ENCODE measurements at places on chromosomes 7 and 10.

- no peak for DNase-seq
Measured at GRCh38 chr10:99123851-99124250, 111.8 kb downstream of the HPSE2 start.

GRCh38 chr7:105932835-105933477 lies 30.1 kb upstream of the CDHR3 start:
- peak; percentile 87 for DNase-seq

- DNase-seq = no peak
Measured at GRCh38 chr10:12194752-12195271, 879 bp downstream of the NUDT5 start.

DNA sequence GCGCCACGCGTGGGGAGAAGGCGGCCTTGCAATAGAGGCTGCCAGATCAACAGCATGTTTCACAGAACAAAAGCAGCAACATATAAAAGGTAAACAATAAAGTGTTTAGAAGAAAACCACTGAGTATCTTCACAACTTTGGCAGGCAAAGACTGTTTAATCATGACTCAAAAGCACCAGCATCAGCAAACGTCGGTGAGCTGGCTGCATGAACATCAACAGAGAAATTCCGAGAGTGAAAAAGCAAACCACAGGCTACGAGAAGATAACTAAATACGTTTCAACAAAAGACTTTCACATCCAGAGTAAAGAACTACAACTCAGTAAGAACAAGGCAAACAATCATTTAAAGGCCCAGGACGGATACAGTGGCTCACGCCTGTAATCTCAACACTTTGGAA lies 172.0 kb downstream of the MAD1L1 start:
- no peak for DNase-seq

- peak; percentile 96 for DNase-seq
Measured at GRCh38 chr7:65269150-65269856, 104.4 kb upstream of the ZNF92 start.

DNA sequence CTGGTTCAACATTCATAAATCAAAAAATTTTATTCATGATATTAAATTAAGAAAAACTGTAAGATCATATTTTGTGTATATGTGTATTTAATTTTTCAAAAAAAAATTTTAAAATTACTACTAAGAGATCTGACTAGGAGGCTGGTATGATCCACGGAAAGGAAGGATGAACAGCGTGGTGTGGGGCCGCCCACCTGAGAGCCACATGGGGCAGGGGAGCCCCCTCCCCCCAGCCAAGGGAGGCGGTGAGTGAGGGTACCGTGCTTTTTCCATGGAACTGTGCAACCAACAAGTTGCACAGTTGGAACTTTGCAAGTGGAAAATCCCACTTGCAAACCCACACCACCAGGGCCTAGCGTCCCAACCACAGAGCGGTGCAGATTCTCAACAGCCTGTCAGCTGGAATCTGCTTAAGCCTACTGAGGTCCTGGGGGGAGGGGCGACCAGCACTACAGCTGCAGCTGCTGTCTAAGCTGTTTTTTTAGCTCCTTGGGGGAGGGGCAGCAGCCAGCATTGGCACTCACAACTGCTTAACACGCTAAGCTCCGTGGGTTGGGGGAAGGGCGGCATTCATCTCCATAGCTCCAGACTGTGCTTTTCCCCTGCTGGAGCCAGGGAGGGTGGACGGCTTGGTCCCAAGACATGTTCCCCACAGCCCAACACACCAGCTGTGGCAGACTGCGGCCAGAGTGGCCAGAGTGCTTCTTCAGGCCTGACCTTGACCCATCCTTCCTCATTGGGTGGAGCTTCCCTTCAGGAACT lies 94.2 kb upstream of the IGFBP3 start:
- DNase-seq = no peak

- no peak for DNase-seq
Measured at GRCh38 chr10:860519-860918, 71.0 kb downstream of the LARP4B start.

DNA sequence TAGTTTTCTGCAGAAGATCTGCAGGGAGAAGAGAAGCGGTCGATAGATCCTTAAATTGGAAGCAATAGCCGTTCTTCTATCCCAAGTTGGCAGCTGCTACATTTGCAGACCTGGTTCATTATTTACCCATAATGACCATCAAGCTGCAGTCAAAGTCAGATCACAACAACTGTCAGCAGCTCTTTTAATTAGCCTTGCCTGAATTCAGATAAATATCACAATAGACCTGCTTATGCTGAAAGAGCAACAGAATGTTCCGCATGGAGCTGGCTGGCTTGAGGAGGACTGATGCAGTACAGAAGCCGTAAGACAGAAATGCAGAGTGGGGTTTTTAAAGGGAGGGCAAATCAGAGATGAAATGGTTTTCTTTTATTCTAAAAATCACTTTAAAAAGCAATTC lies 109.4 kb downstream of the HIBADH start:
- no peak for DNase-seq

DNA sequence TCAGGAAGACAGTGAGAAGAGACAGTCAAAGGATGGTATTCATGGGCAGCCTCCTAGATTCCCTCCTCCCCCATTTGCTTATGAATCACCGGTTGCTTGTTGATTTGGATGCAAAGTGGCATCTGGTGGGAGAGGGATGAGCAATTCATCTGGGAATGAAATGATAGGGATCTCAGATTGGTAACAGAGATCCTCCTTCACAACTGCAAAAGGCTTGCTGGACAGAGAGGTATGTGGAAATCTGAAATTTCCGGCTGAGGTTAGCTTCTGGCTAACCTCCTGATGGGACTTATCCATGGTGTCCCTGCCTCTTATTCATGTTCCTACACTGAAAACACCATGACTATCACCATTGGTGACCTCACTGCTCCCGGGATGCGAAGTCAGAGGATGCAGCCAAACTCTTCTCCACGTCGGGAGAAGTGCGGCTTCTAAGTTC lies 48.4 kb upstream of the PODXL start:
- no peak for DNase-seq

GRCh38 chr10:8967061-8967460 lies 912.6 kb downstream of the GATA3 start:
- no peak for DNase-seq

- no peak for DNase-seq
Measured at GRCh38 chr10:69640196-69640980, 10.3 kb downstream of the FAM241B start.

DNA sequence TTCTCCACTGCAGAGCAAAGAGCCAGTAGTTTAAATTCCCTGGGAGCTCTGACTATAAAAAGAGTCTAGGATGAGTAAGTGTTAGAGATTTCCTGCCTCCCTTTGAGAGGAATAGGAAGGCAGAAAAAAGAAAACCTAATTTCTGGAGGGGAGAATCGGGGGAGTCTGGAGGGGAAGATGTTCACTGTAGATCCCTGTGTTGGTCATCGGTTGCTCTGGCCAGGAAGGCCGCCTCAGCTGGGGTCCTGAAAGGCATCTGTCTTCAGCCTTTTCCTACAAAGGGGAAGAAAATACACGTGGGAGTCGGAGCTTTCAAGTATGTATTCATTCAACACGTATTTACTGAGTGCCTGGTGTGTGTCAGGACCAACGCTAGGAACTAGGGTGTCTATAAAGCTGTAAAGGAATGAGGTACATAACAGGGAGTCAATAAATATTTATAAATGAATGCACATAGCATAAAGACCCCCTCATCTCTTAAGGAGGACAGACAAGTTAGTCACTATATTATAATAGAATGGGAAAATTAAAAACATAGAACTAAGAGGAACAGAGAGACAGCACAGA lies 101.1 kb downstream of the ICA1 start:
- DNase-seq = no peak

DNA sequence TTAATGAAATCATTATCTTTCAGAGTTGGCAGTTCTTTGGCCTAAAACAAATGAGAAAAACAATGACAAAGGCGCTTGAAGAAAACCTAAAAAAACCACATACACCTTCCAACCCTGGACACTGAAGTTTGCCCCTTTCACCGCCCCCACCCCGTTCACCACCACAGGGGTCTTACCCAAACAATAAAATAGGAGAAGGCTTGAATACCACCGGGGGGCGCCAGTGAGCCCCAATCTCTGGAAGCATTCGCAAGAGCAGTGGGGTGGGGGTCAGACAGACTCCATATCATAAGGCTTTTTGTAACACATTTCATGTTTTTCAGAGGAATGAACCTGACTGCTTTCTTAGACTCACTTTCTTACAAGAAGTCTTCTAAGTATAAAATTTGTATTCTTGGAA lies 163.6 kb downstream of the PIP4K2A start:
- no peak for DNase-seq

- DNase-seq = no peak
Measured at GRCh38 chr7:30899630-30900029, 12.0 kb upstream of the AQP1 start.

- no peak for DNase-seq
Measured at GRCh38 chr7:24974026-24974832, 5.7 kb downstream of the OSBPL3 start.

DNA sequence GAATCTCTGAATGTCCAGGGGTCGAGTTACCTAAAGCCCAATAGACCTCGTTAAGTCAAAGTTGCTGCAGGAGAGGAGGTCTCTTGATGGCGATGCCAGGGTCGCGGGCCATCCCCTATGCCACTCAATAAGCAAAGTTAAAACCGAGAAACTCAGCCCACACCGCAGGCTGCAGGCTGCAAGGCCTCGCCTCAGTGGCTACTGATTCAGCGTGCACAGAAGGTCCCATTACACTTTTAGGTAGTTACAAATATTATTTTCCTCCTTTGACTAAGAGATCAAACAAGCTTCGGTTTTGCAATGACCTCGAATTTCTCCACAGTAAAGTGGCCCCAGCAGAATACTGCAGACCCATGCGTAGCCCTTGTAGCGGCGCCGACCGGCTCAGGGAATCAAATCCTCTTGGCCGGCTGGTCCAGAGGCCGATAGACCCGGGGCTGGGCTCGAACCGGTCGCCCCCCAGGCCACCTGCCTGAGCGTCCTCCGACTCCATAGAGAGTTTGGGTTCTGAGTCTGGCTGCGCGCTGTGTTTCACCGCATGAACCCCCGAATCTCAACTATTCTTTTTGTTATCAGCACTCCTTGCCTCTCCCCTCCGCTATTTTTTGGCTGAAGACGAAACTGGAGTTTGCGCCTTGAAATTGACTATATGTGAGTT lies 2.3 kb downstream of the C1QL3 start:
- no peak for DNase-seq

DNA sequence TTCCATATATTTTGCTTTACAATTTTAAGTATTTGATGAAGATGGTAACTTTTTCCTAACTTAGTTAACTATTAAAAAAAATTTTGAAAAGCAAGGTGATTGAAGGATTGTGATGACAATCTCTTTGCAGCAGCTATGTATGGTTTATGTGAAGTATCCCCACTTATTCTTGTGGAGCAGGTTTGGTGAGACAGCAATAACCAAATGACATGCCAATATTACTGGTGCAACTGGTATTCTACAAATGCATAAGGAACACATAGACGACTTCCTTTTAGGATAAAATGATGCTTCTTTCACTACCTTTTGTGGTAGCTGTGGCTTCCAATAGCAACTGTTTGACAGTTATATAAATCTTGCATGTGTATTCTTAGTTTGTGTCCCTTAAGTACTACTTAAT lies 465.3 kb downstream of the PLXDC2 start:
- DNase-seq = no peak

- DNase-seq = no peak
Measured at GRCh38 chr10:61098966-61099365, 155.0 kb upstream of the RHOBTB1 start.

DNA sequence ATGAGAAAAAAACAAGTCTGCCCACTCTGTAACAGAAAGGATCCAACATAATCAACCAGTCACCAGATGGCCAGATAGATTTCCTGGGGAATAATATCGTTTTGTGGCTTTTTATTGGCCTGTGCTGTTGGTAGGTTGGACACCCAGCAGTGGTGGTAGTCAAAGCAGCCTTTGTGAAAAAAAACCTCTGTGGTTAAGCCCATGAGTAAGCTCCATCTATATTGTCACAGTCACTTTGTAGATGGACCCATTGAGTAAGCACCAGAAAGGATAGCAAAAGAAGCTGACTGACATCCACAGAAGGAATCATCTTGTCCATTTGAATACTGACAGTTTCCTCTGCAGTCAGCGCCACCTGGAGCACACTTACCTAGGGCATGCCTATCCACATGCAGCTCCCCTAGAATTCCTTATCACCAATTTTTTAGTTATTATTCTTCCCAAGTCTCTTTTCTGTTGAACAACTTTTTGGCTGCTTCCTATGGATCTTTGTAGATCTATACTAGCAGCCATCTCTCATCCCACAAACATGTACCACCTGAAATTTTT lies 96.9 kb downstream of the IQUB start:
- DNase-seq = no peak

DNA sequence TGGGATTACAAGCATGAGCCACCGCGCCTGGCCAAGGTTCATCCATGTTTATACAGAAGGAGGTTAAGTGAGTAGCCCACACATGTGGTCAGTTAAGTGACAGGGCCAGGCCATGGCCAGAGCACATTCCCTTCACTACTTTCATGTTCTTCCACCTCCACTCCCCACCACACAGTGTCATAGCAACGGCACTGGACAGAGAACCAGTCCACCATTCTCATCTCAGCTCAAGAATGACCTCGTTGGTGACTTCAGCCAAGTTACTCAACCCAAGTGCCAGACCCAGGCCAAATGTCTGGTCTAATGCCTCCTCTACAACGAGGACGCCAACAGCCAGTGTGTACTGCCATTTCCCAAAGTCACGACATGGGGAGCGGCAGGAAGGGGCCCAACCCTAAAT lies 62.4 kb downstream of the INHBA start:
- DNase-seq = no peak

DNA sequence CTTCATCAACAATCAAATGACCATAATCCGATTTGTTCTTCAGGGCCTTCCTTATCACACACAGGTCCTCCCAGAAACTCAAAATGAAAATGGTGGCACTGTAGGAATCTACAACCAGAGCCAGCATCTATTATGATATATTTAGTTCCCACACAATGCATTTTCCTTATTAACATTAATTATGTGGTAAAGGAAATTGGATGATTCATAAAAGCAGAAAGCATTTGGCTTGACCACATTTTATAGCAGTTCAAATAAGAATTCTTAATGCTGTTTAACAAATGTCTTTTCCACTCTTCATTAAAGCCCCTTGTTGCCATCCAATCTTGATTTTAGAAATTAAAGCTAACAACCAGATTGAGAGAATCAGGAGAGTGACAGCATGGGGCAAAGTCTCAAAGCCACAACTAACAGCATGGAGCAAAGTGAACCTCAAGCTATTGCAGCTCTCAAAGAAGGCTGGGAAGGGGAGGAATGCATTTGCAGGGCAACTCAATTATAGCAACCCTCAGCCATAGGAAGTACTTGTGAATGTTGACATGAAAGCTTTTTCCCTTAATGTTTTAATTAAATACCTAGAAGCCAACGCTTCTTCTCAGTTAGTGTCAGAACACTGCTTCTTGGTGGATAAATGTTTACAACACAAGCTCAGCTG lies 549.1 kb downstream of the NXPH1 start:
- no peak for DNase-seq

GRCh38 chr10:13885238-13885990 lies 298.6 kb downstream of the PRPF18 start:
- DNase-seq = no peak
